ENCODE measurements at places on chromosomes 1 and 21.

- DNase-seq: no peak
Measured at GRCh38 chr21:25791319-25791718, 56.5 kb downstream of the GABPA start.

- peak; percentile 65 for DNase-seq
Measured at GRCh38 chr21:45923146-45923545, 58.4 kb upstream of the COL6A1 start.

- DNase-seq: no peak
Measured at GRCh38 chr1:218201601-218202000, 83.5 kb upstream of the RRP15 start.

DNA sequence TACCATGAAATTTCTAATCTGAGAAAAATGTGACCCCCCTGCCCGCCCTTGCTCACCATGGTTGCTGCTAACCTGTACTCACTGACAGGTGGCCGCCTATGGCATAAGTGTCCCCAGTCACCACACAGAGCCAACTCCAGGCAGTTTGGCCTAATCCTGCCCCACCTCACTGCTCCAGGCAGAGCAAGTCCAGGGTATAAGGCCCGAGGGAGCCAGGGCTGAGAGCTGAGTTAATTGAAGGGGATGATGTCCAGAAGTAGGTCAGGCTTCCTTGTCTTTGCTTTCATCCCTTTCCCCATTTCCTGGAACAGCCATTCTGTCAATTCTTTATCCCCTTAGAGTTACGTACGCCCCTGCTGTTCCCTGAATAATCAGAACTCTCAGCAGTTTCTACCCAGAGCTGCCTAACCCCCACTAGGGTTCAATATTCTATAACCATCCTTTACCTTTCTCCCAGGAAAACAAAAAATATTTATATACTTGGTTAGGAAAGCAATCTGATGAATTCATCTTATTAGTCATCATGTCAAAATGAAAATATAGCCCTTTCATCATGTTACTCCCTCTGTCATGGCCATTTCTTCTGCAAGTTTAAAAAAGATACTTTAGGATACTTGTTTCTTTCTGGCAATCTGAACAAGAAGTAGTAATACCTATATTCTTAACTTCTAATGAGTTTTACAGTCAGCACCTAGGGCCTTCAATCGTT, 29.4 kb upstream of the CD101 start:
- DNase-seq: no peak

DNA sequence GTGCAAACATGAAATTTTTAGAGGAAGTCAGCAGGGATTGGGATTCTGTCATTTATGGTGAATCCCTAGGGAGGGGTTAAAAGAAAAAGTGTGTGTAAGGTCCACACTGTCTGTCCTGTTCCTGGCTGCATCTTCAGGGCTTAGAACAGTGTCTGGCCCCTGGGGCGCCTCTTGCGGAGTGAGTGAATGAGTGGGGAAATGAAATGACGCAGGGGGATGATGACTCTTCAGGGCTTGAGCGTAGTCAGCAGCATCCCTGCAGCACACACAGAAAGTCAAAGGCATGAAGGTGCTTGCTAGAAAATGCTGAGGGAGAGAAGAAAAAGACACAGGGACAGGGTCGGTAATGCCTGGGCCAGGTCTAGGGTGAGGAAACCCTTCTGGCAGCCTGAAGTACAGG, 57.8 kb downstream of the PGBD5 start:
- DNase-seq: no peak

DNA sequence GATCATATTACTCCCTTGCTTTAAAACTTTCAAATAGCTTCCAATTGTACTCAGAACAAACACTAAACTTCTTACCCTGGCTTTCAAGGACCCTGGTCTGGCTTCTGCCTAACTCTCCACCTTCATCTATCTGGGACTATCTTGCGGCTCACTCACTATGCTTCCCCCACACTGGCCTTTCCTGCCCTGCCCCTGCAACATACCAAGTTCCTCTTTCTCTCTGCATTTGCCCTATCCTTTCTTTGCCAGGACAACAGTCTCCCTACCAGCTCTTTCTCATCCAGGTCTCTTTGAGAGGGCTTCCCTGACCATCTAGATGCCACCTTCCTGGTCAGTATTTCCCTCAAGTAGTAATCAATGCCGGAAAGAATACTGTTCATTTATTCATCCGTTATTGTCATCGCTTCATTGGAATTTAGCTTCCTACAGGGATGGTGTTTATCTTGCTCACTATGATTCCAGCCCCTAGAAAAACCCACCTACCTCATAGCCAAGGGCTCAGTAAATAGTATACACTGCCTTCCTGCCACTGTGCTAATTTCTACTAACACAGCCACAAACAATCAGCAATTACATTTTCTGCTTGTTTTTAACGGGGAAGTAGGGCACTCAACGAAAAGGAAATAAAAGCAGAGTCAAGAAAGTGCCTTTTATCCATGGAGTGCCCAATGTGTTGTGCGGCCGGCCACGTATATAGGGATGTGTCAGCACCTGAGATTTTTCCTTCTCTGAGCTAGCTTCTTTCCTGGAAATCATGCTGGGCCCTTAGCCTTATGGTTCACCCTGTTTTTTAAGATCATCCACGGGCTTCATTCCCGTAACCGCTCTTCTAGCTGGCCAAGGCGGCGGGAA, 521 bp upstream of the CDC7 start:
- DNase-seq: no peak

DNA sequence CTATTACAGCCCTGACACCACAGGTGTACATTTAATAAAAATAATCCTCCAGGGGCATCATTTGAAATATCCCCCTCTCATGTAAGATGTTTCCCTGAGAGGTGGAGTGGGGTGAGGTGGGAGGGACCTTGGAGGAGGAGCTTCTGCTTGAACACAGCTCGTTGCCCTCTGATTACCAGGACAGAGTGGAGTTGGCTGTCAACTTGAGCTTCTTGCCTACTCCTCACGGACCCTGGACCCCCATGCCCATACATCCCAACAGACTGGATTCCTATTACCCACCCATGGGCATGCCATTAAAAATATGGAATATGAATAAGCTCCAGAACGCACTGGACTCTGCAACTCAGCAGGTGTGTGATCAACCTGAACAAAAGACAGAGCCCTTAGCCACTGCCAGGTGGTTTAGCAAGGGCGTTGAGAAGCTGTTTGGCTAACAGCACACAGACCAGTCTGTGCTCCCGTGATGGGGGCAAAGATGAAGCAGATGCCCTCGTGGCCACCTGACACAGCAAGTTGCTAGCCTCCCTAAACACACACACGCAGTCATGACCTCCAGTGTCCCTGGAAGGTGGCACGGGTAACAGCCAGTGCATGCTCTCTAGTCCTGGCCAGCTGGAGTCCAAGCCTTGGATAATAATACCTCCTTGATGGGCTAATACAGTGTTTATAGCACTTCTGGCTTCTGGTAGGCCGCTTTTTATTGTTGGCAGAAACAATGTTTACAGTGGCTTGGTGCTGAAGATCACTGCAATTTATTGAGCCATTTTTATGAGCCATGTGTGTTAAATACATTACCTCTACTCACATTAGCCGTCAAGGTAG, 155.0 kb downstream of the TOMM20 start:
- DNase-seq: no peak

GRCh38 chr1:8780405-8780804, 37.0 kb downstream of the RERE start:
- no peak for DNase-seq

DNA sequence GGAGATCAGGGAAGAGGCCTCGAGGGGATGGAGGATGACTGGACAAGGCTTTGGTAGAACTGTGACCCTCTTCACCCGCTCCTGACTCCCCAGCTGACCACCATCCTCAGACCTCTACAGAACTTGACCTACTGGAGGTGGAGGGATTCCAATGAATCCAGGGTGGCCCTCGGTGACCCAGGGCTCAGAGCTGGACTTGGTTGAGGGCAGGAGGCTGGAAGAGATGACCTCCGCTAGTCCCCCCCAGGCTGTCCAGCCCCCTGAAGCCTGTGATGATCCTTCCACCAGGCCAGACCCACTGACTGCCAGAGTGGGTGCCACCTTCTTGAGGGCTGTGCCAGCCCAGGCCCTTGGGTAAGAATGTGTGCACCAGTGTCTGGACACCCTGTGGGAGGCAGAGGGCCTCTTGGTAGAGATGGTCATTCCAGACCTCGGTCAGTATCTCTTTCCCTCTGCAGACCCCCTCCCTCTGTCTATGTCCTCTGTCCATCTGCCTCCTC, 44.9 kb downstream of the ATP1B1 start:
- no peak for DNase-seq

DNA sequence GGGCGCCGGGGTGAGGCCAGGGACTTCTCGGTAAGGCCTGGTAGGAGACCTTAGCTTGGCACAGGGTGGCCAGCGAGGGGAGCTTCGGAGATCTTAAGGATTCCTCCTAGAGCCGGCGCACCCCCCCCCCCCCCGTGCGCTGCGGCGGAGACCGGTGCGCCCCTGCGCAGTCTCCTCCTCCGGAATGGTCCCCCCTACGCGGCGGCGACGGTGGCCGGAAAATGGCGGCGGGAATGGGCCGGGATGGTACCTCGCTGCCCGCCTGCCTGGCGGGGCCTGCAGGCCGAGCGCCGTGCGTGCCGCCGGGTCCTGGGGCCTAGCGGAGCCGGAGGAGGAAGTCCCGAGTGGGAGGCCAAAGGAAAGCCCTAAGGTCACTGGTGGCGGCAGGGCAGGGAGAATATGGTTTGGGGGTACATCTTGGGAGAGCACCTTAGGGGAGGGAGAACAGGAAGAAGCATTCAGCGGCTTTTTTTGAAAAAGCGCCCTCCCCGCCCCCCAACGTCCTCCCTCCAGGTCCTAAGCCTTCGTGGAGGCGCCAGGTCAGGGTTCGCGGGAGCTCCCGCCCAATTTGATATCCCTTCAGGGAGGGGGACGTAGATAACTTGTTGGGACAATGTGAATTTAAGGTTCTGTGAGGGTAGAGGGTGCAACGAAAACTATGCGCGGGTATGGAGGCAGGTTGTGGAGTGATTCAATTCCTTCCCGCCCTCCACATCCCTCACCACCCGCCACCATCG, 429 bp downstream of the SRRM1 start:
- DNase-seq: peak; percentile 22

- DNase-seq: peak; percentile 53
Measured at GRCh38 chr1:91884459-91885212, 1.3 kb downstream of the TGFBR3 start.

GRCh38 chr1:94892604-94893254, 34.2 kb downstream of the CNN3 start:
- DNase-seq: no peak

DNA sequence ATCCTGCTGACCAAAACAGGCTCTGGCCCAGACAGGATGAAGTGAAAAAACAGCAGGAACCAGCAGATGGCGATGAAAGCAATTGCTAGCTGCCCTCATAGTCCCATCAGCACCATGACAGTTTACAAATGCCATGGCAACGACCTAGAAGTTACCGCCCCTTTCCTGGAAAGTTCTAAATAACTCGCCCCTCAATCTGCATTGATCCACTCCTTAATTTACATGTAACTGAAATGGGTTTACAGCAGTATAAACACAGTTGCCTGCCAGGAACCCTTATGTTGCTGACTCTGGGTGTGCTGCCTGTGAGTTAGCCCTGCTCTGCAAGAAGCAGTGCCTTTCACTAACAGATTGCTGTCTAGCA, 65.5 kb upstream of the CR1L start:
- DNase-seq: peak; percentile 4

- DNase-seq: no peak
Measured at GRCh38 chr1:42999308-42999707, 40.6 kb upstream of the SLC2A1 start.

DNA sequence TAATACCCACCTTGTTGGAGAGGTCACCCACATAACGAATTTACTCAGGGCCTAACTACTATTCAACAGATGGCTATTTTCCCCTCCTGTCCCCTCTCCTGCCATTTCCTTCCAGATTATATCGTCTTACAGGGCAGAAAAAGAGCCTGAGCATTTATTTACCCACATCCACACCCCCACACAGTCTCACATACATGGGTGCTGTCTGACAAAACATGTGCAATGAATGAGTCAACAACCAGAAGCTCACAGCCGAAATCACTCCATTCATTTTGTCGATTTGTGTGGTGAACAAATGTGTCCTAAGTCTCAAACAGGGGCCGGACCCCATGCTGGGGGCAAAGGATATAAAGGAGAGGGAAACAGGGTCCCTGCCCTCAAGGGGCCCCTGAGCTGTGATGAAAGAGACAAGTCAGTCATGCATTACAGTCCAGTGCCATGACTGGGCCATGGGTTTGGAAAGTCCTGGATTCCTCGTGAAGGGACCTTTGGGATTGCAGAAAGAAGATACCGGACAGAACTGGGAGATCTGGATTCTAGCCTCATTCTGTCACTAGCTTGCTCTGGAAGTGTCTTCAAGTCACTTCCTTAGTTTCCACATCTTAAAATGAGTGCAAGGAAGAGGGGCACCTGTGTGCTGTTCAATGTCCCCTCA, 16.4 kb upstream of the ZNF683 start:
- DNase-seq: no peak

- no peak for DNase-seq
Measured at GRCh38 chr1:75170981-75171380, 36.8 kb downstream of the LHX8 start.

- no peak for DNase-seq
Measured at GRCh38 chr1:226862890-226863289, 7.5 kb upstream of the PSEN2 start.

DNA sequence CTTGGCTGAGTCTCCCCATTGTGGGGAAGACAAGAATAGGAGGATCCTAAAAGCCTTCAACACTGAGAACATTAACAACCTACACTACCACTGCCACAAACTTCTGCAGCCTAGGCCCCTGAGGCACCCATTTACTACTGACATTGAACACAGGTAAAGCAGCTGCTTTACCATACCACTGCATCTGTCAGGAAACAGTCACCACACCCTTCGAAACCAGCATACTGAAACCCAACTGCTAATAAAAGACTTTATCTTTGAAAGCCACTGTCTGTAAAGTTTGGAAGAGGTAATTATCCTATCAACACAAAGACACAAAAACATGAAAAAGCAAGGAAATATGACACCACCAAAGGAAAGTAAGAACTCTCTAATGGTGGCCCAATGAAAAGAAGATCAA, 7.4 kb downstream of the IFNAR1 start:
- DNase-seq: no peak

DNA sequence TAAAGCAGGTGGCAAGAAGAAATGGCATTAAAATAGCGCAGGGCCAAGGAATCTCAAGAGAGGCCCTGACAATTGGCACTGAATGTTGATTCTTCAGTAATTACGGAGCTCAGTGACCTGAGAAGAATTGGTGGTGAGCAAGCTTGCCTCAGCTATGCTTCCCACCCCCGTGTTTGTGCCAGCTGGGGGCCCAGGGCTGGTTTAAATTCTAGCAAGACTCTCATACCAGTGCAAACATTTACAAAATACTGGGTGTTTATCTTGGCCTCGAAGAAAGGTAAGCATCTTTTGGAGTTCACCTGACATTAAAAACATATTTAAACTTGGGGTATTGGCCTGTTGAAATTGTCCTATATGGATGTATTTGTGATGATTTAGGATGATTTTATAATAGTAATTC, 296.7 kb upstream of the USP25 start:
- DNase-seq: no peak

- no peak for DNase-seq
Measured at GRCh38 chr1:230798491-230798890, 51.3 kb downstream of the CAPN9 start.

All from activated naive CD4-positive, alpha-beta T cell treated with Interleukin-2 at 50 U/mL for 16 hours (primary cell).